ENCODE measurements at places on chromosomes 2 and 18.

DNA sequence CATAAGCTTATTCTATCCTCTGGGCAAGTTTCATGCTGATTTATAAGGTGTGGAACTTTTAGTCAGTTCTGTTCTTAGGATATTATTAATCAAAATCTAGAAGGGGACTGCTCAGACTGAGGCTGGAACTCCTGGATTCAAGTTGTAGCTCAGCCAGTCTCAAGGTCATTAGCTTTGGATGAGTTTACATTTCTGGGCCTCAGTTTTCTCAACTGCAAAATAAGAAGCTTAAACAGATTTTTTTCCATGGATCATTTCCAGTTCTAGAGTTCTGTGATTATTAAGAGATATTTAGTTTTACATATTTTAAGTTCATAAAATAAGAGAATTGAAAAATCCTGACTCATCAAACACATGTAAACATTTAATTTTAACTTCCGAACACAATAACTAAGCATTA lies 442.5 kb upstream of the PKDCC start:
- DNase-seq: no peak

- no peak for DNase-seq
Measured at GRCh38 chr2:237324837-237325236, 89.1 kb downstream of the COL6A3 start.

DNA sequence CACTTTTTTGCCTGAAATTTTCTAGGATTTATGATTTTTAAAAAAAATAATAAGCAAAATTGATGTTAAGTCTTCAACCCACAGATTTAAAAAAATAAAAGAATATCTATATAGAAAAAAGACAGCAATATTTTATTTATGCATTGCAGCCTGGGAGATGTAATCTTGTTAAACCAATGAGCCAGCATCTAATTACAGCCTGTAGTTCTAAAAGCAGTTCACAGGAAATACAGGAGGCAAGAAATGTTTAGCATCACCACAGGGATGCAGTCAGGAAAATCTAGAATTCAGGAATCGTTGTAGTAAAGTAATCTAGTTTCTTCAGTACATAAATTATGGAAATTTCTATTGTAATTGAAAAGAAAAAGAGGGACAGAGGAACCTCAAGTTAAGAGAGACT lies 17.2 kb downstream of the UGGT1 start:
- DNase-seq: no peak

DNA sequence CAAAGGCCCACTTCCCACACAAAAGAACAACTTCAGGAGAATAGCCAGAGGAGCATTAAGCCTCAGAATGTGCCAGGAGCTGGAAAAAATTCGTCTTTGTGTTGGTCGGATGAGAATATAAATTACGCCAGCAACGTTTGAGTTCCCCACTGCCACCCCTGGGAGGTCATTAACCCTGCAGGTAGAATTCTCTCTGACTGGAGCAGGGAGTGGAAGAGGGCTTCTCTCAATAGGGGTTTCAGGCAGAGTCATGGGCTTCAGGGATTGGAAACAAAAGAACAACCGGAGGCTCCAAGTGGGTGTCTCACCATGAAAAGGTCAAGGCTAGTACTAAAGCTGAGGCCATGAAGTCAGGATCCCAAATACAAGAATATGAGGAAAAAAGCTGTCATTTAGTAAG lies 69.0 kb upstream of the DDX18 start:
- DNase-seq: no peak

- no peak for DNase-seq
Measured at GRCh38 chr2:170817093-170818035, 677 bp downstream of the GAD1 start.

DNA sequence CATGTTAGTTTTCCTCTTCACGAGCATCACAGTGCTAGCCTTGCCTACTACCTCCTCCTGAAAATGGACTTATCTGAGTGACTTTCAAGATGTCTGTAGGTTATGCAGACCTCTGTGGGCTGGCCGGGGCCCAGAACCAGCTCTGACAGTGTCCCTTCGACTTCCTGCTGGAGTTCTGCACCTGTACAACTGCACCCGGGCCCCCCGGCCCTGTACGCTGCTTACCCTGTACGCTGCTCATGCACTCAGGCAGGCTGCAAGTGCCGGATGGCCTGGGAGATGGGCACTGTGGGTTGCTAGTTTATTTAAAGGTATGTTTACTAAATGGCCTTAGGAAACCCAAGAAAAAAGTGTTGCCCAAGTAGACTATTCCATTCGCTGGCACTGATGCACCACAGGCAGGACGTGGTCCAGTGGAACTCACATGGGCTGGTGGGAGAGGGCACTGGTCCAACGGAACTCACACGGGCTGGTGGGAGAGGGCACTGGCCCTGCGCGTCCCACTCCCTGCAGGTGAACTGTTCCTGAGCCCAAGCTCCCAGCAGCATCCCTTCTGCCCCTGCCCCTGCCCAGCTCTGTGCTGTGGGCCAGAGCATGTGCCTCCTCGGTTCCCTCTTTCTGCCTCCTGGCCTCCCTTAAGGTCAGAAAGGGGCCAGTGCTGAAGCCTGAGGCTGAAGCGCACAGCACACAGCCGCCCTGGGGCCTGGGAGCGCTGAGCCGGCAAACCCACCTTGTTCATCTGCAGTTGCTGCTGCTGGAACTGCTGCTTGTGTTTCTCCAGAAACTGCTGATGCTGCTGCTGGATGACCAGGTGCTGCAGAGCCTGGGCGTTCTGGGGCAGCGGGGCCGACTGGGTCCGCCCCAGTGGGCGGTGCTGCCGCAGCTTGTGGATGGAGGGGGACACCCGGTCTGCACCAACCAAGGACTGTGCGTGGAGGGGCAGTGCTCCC lies 274.8 kb downstream of the HDAC4 start:
- no peak for DNase-seq

- no peak for DNase-seq
Measured at GRCh38 chr2:164430166-164430783, 191.0 kb downstream of the GRB14 start.

- no peak for DNase-seq
Measured at GRCh38 chr2:233689501-233689900, 3.2 kb upstream of the UGT1A6 start.

- DNase-seq: no peak
Measured at GRCh38 chr2:45137966-45138695, 128.9 kb upstream of the SIX2 start.

- DNase-seq: no peak
Measured at GRCh38 chr2:211473116-211473515, 916.7 kb downstream of the CPS1 start.

DNA sequence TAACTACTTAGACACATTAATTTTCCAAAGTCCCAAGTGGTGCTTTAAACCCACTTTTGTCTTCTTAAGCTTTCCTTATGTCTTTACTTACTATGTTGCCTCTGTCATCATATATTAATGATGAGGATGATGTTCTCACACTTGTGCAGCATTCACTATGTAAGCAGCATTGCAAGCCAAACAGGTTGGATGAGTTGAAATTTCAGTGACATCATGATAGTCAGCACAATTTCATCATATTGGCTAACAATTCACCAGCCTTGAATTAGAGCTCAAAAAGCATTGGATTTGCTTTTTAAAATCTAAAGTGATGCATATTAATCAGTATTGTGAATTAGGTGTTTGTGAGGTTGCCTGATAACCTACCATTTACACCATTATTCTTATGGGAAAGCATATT lies 7.7 kb downstream of the APLF start:
- DNase-seq: no peak

DNA sequence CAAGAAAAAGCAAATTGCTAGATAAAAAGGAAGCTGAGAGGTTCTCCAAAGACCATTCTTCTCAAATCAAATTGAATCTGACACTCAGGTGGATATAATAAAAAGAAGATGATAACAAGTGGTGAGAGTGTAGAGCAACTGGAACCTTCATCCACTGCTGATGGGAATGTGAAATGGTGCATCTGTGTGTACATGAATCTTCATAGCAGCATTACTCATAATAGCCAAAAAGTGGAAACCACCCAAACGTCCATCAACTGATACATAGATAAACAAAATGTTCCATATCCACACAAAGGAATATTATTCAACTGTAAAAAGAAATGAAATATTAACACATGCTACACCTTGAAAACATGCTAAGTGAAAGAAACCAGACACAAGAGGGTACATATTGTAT lies 357.2 kb upstream of the EPHA4 start:
- DNase-seq: no peak

DNA sequence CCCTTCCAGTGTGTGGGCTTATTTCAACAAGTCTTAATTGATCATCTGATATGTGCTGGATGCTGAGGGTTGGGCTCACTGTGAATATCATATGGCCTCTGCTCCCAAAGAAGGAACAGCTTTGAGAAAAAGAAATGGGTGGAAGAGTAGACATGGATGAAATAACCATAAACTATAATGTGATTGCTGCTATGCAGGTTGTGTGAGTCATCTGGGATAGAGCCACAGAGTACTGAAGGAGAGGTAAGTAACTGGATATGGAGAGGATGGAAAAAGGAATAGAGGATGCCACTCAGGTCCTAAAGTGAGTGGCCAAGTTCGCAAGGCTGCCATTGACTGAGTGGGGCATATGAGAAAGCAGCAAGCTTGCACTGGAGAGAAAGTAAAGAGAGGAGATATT lies 8.7 kb upstream of the DSG2 start:
- DNase-seq: no peak

DNA sequence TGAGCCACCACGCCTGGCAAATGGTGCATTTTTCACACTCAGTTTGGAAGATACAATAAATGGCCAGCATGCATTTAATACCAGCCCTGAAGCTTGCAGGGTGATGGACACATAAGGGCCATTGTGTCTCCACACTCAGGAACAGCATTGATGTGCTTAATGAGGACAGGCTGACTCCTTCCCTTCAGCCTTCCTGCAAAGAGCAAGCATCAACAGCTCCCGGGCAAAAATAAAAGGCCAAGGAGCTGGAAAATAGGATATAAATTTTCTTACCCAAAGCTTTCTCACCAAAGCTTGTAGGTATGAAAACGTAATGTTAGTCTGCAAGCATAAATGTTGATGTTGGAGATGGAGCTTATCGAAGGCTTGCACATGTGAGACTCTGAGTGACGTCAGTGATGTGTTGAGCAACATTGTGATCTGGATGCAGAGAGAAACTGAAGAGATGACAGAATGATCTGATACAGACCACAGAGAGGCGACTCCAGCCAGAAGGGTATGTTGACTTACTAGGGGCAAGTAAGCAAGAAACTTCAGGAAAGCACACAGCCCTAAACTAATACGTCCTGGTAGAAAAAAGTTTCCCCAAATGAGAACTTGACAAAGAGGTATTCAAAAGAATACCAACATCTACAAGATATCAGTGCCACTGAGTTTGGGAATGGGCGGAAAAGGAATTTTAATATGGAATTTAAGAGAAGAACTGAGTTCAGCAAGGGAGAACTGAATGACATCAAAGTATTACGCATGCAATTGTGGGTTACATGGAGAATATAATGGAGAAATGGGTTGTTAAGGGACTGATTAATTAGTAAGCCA lies 256.5 kb downstream of the TGIF1 start:
- DNase-seq: no peak

- no peak for DNase-seq
Measured at GRCh38 chr2:192090911-192091310, 103.8 kb downstream of the TMEFF2 start.

DNA sequence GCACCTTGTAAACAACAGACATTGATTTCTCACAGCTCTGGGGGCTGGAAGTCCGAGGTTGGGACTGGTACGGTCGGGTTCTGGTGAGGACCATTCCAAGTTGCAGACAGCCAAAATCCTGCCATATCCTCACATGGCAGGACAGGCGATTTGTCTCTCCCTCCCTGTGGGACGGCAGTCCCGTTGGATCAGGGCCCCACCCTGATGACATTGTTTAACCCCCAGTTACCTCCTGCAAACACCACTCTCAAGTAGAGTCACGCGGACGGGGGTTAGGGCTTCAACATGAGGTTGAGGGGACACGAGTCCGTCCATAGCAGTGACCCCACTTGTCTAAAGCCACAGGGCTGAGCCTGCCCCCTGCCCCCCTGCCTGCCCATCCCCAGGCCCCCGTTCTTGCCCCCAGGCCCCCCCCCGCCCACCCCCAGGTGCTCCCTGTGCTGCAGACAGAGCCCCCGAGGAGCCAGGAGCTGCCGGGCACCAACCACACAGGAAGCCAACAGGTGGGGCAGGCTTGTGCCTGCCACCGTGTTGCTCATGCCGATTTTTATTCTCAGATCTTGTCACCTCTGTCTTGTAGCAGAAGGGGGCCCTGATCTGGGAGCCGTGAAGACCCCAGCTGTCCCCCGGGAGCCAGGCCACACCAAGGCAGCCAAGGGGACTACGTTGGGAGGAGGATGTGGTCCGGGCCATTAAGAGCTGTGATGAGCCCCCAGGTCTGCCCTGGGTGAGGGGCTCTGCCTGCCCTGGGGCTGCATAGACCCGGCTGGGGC lies 82.2 kb downstream of the NFATC1 start:
- no peak for DNase-seq
